ENCODE measurements at places on chromosomes 5 and 9.

DNA sequence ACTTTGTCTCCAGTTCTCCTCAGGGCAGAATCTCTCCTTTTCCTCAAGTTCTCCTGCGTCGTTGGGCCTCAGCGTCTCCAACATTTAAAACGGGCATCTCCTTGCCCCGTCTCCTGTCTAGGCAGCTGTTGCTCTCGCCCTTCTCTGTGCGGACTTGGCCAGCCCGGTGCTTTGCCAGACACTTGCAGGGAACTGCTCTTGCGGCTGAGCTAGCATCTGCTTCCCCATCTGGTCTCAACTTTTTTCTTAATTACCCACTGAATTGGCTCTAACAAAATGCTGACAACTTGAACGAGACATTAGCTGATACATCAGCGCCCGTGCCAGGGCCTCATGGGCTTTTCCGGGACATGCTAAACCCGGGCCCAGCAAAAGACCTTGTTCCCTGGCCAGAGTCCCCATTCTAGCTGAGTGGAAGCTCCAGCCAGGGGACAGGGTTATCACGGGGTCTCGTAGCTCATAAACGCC is 25.1 kb downstream of the ZNF618 start:
- no peak for DNase-seq

GRCh38 chr9:110996436-110997220 is 41.6 kb downstream of the LPAR1 start:
- DNase-seq, result no peak

DNA sequence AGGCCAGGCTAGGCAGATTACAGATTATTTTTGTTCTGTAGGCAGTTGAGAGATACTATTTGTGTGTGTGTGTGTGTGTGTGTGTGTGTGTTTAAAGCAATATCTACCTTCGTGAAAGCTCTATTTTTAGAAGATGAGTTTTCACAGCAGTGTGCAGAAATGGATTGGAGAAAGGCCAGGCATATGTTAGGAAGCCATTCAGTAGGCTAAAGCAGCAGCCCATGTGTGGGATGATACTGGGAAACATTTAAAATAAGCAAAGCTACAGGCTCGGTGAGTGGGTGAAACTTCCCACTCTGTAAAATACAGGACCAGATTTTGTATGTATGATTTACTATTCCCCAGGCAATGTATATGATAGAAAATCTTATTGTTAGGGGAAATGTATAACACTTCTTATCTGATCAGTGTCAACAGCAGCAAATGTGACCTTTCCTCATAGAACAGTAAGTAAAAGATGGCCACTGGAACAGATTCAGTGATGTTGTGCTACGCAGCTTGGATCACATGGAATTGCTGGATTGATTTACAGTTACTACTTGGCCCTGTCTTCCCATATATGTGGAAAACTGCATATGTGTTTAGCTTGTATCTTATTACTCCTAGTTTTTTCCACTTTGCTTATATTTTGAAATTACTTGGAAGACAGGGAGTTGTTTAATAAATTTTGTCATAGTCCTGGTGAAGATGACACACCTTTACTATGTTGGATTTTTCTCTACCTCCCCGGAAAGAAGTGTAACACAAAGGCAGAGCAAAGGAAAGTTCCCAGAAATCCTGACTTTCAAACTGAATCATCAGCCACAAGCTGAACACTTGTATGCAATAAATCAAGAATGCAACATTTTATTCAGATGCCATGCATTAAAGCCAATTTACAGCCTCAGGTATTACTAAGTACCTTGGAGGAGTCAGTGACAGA is 1077.7 kb upstream of the SEMA6A start:
- no peak for DNase-seq

DNA sequence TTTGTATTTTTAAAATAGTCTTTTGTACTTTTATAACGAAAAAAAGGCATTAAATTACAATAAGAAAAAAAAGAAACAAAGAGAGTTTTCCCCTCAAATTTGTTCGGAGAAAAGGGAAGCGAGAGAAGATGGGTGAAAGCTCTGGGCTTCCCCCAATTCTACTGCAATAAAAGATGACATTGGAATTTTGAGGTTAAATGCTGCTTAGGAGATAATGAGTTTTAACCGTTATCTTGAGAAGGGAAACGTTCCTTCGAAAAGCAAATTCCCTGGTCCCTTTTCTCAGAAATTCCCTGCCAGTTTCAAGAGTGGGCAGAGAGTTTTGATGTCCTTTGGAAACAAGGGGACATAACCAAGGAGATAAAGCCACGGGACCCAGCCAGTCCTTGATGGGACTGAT is 18.4 kb upstream of the ERGIC1 start:
- no peak for DNase-seq

DNA sequence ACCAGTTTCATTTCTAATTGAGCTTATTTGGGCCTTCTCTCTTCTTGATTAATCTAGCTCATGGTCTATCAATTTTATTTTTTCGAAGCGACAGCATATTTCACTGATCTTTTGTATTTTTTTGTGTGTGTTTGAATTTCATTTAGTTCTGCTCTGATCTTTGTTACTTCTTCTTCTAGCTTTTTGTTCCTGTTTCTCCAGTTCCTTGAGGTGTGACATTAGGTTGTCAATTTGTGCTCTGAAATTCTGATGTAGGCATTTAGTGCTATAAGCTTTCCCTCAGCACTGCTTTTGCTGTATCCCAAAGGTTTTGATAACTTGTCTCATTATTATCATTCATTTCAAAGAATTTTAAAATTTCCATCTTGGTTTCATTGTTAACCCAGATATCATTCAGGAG is 67.3 kb downstream of the STRBP start:
- DNase-seq, result no peak

GRCh38 chr5:166014256-166014655 is 2277.2 kb upstream of the WWC1 start:
- DNase-seq, result no peak

GRCh38 chr9:111904026-111904425 is 7.4 kb downstream of the UGCG start:
- no peak for DNase-seq

DNA sequence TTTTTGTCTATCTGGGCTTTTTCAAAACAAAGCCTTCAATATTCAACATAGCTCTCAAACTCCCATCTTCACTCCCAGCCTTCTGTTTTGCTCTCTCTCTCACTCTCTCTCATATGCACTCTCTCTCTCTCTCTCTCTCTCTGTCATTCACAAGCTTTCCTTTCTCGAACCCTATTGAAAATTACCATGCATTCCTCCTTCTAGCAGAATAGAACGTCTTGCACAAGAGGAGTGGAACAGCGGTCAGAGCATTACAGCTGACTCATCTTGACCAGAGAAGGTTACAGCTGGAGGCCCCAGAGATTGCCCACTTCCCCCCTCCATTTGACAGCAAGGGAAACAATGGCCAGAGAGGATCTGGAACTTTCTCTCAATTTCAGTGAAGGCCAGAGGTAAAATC is 51.0 kb upstream of the LIFR start:
- DNase-seq, result no peak

GRCh38 chr5:119333421-119333851 is 22.4 kb upstream of the TNFAIP8 start:
- no peak for DNase-seq

GRCh38 chr5:177507596-177508220 is 1.9 kb downstream of the DOK3 start:
- DNase-seq, result no peak

- DNase-seq, result no peak
These were observed 38.7 kb downstream of the F2R start for GRCh38 chr5:76754668-76755078.

DNA sequence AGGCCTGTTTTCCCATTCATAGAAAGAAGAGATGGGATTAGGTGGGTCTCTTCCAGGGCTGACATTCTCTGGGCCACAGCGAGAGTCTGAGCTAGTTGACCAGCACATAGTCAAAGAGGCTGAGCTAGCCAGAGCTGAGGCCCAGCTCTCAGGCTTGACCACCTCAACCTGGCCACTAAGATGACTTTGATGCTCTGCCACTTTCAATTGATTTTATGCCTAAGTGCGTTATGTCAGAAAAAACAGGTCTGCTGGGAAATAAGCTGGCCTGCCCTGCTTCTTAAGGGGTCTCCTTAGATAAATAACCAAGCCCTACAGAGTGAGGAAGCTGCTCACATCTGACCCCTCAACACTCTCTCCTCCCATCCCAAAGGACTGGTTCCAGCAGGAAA is 20.0 kb upstream of the RAB14 start:
- DNase-seq, result no peak

- no peak for DNase-seq
These were observed 201.7 kb downstream of the PAPPA start for GRCh38 chr9:116355153-116355921.

GRCh38 chr9:22079873-22080341 is 70.8 kb upstream of the CDKN2B start:
- DNase-seq, result no peak

- DNase-seq, result no peak
These were observed 2.8 kb downstream of the ADCY2 start for GRCh38 chr5:7398596-7399280.

GRCh38 chr5:102796498-102796897 is 41.4 kb downstream of the PAM start:
- no peak for DNase-seq

All from stimulated activated CD8-positive, alpha-beta memory T cell treated with anti-CD3 and anti-CD28 coated beads, Interleukin-4, amount 100 ng/mL, for 1 hour (primary cell).